ENCODE measurements at places on chromosomes 6 and 20.

GRCh38 chr6:144793744-144794143 is 508.6 kb downstream of the UTRN start:
- no peak for DNase-seq

GRCh38 chr20:58023346-58023745 is 205.1 kb downstream of the ANKRD60 start:
- no peak for DNase-seq

- DNase-seq: no peak
Observed at GRCh38 chr6:13630499-13630898, 15.4 kb downstream of the NOL7 start.

DNA sequence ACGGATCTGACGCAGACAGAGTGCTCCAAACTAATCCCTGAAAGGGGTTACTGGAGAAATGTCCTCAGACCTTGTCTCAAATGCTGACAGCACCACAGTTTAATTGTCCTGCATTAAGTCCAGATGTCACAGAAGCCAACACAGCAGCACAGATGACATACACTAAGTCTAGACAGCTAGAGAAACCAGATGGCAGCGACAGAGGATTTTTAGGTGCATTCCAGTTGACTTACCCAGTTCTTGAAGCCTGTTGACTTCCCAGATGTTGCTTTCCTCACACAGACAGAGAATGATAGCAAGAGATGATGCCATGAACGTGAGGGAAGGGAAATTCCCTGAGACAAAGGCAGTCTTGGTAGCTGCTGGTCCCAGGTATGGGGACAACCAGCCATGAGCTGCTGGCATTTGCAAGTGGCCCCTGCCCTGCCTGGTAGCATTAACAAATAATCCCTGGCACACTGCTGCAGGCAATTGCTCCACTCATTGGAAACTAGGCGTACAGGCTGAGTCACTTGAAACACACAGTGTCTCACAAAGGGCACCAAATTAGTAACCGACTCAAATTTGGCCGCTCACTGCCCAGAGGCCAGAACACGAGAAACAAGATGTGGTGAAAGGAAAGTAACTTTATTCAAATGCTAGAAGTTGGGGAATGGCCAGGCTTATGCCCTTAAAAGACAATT is 52.2 kb downstream of the ADGB start:
- no peak for DNase-seq

- DNase-seq: no peak
Observed at GRCh38 chr6:15444881-15445280, 199.0 kb downstream of the JARID2 start.

DNA sequence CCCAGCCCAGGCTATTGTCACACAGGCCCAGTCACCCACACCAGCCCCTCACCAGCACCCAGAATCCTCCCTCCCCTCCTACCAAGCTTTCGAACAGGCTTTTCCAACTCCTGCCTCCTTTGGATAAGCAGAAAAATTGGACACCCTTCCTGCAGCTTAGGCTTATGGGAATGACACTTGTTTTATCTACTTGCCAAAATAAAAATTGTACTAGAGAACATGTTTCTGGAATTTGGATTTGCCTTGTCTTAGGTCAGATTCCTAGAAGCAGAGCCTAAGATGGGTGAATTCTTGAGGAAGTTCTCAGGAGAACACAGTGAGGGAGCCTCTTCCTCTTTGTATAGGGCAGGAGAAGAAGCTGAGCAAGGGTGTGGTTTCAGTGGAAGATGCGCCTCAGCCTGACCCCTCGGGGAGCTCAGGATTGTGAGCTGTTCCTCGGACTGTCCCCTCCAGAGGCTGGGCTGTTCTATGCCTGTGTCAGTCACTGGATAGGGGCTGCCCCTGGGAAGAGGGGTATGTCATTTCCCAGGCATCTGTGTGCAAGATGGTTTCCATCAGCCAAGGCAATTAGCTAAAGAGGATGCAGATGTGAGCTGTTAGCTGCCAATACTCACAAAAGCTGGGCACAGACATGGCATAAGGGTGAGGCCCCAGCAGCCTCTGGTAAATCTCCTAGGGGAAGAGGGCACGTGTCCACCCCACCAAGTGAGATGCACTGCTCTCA is 33.9 kb downstream of the ITPR3 start:
- DNase-seq: no peak

GRCh38 chr6:12385316-12385715 is 95.2 kb downstream of the EDN1 start:
- DNase-seq: no peak

DNA sequence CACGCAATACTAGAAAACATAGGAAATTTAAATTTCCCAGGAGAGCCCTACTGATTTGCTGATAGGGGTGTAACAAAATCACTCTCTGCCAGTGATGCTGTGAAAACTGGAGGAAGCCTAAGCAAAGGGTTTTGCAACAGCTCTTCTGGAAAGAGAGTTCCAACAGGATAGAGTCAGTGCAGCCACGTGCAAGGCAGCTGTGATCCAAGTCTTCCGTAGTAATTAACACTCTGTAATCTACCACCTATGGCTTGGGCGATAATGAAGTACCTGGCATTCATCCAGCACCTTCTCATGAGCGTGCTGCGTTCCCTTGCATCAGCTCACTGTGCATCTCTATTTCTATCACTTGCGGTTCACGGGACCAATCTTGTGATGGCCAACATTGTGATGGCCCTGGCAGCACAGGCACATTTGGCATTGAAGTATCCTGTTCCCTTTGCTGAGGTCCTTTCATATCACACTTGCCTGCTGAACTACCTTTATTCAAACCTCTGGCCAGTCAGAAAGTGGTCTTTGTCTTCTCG is 48.2 kb downstream of the IRF4 start:
- no peak for DNase-seq

GRCh38 chr6:131316654-131317053 is 181.4 kb downstream of the AKAP7 start:
- DNase-seq: no peak

GRCh38 chr6:28995093-28995650 is 9.9 kb downstream of the ZNF311 start:
- DNase-seq: no peak

- no peak for DNase-seq
Observed at GRCh38 chr6:158905277-158905676, 86.1 kb upstream of the EZR start.

DNA sequence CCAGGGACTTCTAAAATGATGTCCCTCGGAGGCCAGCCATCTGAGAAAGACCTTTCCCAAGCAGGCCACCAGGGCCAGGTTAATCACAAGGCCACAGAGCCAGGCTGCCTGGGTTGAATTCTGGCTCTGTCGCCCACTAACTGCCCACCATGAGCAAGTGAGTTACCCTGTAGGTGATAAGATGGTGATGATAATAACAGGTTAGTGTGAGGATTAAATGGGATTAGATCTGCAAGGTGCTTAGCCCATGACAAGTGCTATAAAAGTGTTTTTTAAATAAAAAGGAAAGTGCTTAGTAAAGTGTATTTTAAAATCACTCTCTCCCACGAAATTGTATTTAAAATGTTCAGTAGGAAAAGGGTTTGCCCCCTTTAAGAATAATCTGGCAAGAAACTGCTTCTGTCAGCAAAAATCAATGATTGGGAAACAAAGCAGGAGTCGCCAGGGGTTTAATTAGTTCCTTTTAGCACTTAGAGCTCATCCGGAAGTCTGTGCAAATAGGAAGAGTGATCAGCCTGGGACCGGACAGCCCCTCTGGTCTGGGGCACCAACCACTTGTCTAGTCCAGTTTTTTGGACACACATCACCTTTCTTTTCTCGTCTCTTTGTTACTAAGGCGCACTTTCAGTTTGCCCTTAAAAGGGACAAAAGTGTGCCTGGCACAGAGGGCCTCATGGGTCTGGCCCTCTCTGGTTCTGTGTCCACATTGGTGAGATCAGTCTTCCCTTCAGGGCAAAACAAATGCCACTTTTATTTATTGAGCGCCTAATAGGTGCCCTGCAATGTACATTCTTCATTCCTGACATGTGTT is 150.4 kb downstream of the GRM4 start:
- DNase-seq: no peak
